SHP77 (cell line): ENCODE measurements at places on chromosomes 4 and X.

- no peak for DNase-seq
Observed at GRCh38 chr4:57612279-57612678, 502.1 kb upstream of the IGFBP7 start.

- no peak for DNase-seq
Observed at GRCh38 chrX:72554448-72555140, 18.0 kb downstream of the HDAC8 start.

GRCh38 chrX:41474726-41475100 lies 27.6 kb downstream of the NYX start:
- DNase-seq: no peak

- no peak for DNase-seq
Observed at GRCh38 chr4:22414833-22415232, 101.0 kb downstream of the ADGRA3 start.

- no peak for DNase-seq
Observed at GRCh38 chrX:68936126-68936525, 107.3 kb downstream of the EFNB1 start.
